Effector memory CD4-positive, alpha-beta T cell (primary cell): ENCODE measurements at places on chromosomes 16 and 17.

DNA sequence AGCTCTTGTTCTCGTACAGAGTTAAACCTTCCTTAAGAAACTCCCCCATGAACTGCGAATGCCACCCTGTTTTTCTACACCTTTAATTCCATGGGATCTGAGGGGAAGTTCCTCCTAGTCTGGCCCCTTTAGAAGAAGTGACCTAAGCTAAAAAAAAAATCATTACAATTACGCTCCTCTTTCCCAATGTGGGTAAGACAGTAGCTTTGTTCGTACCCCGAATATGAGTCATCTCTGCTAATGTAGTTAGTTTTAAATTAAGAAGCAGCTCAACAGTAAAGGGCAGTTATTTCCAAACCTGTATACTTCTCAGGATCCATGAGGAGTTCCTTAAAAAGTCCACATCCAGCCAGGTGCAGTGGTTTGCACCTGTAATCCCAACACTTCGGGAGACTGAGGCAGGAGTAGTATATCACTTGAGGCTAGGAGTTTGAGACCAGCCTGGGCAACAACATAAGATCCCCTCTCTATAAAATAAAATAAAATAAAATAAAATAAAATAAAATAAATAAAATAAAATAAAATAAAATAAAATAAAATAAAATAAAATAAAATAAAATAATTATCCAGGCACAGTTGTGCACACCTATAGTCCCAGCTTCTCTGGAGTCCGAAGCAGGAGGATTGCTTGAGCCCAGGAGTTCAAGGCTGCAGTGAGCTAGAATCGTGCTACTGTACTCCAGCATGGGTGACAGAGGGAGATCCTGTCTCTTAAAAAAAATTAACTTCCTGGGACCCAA is 26.1 kb downstream of the RCVRN start:
- DNase-seq = no peak

DNA sequence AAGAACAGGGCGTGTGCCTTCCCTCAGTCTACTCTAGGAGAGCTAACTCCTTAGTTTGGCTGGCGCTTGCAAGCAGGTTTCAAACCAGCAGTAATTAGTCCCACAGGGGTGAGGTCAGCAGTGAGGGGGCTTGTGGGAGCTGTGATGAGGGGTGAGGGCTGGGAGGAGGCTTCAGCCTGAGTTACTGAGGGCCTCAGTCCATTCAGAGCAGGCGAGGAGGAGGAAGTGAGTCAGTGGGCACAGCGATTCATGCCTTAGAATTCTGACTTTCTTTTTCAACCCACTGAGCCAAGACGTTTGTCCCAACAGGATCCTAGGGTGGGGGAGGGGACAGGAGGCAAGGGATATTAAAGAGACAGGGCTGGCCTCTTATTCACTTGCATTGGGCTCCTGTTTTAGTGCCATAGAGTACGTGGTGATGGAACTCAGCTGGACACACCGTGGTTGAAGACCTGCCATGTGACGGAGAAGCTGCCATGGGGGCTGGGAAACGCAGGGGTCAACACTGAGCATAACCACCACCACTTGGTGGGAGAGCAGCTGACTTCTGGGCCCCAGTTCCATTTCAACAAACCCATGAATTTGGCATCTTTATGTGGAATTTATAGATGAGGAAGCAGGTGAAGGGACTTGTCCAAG is 8.3 kb upstream of the ITGA3 start:
- DNase-seq = no peak

GRCh38 chr17:62998166-62998565 is 32.1 kb downstream of the TANC2 start:
- no peak for DNase-seq

DNA sequence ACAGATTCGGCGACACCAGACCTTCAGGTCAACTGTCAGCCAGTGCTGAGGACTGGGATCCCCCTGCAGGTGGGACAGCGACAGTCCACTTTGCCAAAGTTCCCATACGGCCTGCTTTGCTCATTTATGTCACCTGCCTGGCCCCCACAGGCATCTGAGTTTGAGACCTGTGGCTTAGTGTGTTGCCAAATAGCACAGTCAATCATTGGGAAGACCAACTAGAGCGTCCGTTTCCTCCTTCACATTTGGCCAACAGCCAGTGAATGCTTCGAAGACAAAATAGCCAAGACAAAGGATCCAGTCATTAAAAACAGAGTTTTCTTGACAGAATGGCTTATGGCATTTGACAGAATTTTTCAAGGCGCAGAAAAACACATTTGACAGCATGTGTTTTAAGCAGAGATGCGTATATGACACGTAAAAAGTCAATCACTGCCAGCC is 113.8 kb downstream of the ABCC12 start:
- DNase-seq = no peak

DNA sequence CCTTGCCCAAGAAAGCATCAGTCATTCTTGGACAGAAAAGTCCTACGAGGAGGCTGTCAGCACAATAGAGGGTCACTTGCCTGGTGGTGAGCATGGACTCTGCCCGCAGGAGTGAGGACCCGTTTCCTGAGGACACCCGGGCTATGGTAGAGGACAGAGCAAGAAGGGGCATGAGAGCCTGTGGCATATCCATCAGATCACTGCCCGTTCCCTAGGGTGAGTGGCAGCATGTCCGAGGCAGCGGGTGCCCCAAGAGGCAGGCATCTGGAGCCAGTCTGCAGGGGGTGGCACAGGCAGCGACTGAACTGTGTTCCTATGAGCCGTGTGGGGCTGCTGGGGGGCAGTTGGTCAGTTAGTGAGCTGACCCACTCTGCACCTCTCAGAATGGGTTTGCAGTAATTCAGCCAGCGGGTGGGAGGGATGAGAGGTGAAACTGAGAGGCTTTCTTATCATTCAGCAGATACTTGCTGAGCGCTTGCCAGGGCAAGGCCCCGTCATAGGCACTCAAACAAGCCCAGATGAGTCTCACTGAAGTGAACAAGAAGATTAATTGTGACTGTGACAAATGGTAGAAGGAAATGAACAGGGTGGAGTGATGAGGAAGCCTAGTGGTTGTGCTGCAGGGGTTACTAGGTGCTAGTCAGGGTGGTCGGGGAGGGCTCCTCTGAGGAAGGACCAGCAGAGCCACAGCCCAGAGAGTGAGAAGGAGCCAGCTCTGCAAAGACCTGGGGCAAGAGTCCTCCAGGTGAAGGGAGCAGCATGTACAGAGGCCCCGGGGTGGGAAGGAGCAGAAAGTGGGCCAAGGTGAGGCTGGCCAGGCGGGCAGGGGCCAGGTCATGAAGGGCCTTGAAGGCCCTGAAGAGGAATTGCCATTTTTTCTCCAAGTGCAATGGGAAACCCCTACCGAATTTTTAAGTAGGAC is 87.9 kb downstream of the CLEC16A start:
- no peak for DNase-seq
